Fibroblast of skin of scalp (primary cell): ENCODE measurements at places on chromosomes 1 and 21.
A peak's percentile ranks its signal among the peaks of the same experiment; 100 is the strongest.

GRCh38 chr1:158716335-158716734, 4.2 kb downstream of the OR6K3 start:
- no peak for DNase-seq

DNA sequence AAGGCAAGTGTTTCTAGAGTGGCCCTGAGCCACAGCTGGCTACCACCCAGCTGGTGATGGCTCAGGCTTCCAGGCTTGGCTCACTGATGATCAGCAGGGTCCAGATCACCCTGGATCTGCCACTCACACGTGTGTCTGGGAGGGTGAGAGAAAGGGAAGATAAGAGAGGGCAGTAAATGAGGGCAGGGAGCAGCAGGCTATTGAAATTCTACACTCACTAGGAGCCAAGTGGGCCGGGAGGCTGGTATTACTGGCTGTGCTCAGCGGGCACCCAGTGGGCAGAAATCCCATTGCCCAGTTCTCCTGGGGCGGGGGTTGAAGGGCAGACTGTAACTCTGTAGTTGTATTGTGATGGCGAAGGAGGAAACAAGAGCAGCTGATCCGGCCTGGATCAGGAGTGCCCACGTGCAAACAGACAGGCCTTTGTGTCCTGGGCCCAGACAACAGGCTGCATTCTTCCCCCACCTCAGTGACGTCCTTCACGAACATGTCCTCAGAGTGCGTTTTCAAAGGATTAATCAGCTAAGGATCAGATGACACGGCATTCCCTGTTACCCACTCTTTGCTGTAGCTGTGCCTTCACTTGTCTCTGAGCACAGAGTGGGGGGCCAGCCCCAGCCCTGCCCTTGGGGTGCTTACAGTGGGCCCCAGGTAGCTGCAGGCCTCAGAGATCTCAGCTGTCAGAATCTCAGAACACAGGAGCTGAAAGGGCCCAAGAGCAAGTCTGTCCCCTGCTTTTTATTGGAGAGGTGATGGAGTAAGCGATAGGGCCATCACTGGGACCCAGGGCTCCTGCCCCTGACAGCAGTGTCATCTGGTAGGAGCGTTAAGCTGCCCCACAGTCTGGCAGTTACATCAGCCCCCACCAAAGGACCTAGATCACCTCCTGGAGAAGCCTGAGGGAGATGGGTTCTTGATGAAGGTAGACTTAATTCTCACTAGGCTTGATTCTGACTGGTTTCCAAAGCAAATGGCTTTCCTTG, 60.5 kb downstream of the ATP1A1 start:
- DNase-seq = no peak

DNA sequence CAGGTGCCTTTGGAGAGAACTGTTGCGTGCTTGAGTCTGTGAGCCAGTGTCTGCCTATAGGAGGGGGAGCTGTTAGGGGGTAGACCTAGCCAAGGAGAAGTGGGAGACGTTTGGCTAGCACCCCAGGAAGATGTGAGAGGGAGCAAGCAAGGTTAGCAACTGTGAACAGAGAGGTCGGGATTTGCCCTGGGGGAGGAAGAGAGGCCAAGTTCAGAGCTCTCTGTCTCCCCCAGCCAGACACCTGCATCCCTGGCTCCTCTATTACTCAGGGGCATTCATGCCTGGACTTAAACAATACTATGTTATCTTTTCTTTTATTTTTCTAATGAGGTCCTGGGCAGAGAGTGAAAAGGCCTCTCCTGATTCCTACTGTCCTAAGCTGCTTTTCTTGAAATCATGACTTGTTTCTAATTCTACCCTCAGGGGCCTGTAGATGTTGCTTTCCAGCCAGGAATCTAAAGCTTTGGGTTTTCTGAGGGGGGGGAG, 2.4 kb downstream of the BTG2 start:
- no peak for DNase-seq

DNA sequence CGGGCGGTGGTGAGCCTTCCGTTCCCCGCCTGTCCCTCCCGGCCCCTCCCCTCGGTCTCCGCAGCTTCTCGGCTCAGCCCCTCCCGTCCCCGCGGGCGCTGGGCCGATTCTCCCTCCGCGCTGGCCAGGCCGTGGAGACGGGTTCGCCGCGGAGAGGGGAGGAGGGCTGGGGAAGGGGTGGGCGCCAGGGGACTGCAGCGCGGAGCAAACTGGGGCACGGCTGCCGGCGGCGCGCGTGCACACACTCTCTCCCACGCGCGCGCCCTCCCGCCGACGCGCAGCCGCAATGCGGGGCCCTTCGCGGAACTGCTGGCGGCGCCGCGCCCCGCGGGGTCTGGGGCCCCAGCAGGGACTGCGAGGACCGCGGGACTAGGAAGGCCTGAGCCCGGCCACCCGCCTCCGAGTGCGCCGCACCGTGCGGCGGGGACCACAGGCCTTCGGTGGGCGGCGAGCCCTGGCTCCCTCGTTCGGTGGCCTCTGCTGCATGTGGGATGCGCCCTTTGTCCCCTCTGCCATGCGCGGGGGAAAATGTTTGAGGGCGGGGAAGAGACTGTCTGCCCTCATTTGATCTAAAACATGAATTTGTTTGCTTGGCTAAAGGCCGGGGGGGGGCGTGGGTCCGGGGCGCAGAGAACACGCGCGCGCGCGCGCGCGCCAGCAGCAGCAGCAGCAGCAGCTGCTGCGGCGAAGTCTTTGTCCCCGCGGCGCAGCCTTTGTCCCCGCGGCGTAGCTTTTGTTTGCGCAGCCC, 90.7 kb upstream of the VAMP3 start:
- DNase-seq = peak; percentile 56

- DNase-seq = peak; percentile 90
Observed at GRCh38 chr1:153608742-153609584, 4.0 kb downstream of the S100A16 start.

DNA sequence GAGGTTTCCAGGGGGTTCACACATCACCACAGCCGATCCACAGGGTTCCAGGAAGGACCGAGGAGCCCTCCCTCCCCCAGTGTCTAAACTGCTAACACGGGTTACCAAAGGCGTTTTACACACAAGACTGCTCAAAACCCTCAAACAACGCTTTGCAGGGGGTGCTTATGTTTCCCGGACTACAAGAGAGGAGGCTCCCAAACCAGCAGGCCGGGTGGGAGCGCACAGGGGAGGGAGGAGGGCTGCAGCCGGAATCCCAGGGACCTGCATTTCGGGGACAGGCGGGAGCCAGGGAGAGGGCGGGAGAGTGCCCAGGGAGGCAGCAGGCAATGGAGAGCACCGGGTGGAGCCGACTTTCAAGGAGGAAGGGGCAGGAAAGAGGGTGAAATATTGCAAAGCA, 50.8 kb downstream of the ACBD3 start:
- DNase-seq = no peak

- no peak for DNase-seq
Observed at GRCh38 chr1:93658188-93658587, 23.4 kb downstream of the BCAR3 start.
